ENCODE measurements at places on chromosomes 2 and 18.

- DNase-seq = no peak
Measured at GRCh38 chr2:118634876-118635275, 212.6 kb downstream of the EN1 start.

DNA sequence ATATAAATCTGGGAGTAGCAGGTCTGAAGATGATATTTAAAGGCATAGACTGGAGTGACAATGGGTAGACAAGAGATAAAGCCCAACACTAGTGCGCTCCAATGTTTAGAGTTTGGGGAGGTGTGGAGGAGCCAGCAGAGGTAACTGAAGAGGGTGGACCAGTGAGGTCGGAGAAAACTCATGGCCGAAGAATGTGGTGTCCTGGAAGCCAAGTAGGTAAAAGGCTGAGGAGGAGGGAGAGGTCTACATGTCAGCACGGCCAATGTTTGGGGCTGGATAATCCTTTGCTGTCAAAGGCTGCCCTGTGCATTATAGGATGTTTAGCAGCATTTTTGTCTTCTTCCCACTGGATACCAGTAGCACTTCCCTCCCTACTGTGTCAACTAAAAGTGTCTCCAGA is 78.8 kb upstream of the KCNE4 start:
- DNase-seq = no peak

- DNase-seq = no peak
Measured at GRCh38 chr2:70690846-70691245, 77.2 kb downstream of the ADD2 start.

GRCh38 chr2:224861266-224861665 is 145.1 kb upstream of the CCDC195 start:
- DNase-seq = no peak

DNA sequence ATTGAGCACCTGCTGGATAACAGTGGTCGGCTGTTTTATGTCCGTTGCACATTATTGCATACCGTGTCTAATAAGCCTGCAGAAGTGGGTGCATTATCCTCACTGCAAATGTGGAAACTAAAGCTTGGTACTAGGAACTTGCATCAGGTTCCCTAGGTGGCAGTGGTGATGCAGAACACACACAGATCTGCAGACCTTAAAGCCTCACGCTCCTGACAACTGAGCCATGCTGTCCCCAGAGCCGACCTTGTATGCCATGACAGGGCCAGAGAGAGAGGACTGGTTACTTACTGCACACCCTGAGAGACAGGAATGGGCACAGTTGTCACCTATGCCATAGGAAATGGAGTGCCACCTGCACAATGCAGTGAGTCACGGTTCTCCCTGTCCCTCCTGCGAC is 151.8 kb downstream of the SH3RF3 start:
- no peak for DNase-seq

DNA sequence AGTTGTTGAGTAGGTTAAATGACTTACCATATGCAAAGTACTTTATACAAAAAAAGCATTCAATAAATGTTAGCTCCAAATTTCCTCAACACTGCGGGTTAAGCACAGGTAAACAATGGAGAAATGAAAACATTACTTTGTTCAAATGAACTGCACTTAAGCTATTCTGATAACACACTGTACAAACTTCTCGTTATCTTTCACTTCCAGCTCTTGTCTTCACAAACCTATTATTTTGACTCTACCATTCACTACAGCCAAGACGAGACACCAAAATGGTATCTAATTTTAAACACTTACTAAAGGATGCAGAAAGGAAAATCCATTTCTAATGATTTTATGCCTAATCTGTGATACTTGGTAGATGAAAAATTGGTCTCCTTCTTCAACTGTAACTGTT is 43.8 kb downstream of the SLC40A1 start:
- no peak for DNase-seq

- no peak for DNase-seq
Measured at GRCh38 chr2:195652911-195653310, 4.1 kb upstream of the SLC39A10 start.

GRCh38 chr18:24862201-24862816 is 401.9 kb downstream of the HRH4 start:
- DNase-seq = no peak

GRCh38 chr2:64203131-64203857 is 59.1 kb upstream of the PELI1 start:
- no peak for DNase-seq

GRCh38 chr2:80889009-80889408 is 584.5 kb upstream of the LRRTM1 start:
- no peak for DNase-seq

- no peak for DNase-seq
Measured at GRCh38 chr2:177783835-177784744, 288.5 kb downstream of the PDE11A start.

GRCh38 chr18:11183637-11184036 is 34.3 kb upstream of the PIEZO2 start:
- DNase-seq = no peak

All from dermis microvascular lymphatic vessel endothelial cell (primary cell).